Calu3 (cell line): ENCODE measurements at places on chromosomes 13 and 19.

GRCh38 chr13:71417205-71417604 lies 449.8 kb downstream of the DACH1 start:
- DNase-seq, result no peak

- DNase-seq, result no peak
These were observed 508.6 kb upstream of the KLHL1 start for GRCh38 chr13:70616847-70617246.

GRCh38 chr19:42495663-42496062 lies 32.6 kb downstream of the CEACAM1 start:
- DNase-seq, result no peak

GRCh38 chr19:49474542-49474924 lies 518 bp downstream of the FLT3LG start:
- no peak for DNase-seq

DNA sequence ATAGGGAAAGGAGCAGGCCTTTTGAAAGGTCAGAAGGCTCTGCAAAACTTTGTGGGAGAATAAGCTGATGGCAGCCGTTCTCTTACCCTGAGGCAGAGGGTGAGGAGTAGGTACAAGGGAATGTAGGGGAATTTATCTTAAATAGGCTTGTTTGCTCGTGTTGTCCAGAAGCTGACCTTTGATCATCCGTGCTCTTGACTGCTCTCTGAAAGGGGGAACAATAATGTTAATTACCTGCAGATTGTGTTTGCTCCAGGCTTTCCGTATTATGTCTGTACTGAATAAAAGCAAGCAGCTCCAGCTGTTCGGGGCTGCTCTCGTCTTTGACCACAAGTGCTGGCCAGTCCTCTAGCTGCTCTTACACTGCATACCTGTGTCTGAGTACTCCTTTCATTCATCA lies 116.3 kb downstream of the ZNF429 start:
- no peak for DNase-seq

DNA sequence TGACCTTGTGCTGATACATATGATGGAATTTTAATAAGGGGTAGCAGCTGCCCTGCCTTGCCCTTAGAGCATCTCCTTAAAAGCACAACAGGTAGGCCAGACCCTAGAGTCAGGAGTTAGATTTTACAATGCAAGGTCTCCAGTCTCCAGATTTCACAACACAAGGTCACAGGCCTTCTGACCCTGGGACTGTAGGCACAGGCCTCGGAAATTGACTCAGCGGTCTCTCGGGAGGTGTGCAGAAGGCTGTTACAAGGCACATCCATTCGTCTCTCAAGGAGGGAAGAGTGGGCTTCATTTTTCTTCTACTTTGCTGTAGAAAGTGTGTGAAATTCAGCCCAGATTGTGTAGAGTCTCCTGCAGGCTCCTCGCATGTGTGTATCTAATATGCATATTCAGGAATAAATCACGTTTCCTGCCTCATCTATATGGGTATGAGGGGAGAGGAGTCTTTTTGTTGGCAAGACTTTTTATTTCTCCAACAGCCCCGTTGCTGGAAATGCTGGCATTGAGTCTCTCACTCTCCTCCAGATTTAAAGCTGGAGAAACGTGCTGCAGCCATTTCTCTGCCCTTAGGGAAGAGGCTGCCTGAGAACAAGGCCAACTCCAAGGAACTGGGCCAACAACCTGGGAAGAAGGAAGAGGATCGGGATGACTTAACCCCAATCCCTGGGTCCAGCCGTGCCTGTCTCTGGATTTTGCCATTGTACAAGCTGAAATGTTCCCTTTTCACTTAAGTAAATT lies 24.5 kb downstream of the UQCRFS1 start:
- DNase-seq, result no peak

DNA sequence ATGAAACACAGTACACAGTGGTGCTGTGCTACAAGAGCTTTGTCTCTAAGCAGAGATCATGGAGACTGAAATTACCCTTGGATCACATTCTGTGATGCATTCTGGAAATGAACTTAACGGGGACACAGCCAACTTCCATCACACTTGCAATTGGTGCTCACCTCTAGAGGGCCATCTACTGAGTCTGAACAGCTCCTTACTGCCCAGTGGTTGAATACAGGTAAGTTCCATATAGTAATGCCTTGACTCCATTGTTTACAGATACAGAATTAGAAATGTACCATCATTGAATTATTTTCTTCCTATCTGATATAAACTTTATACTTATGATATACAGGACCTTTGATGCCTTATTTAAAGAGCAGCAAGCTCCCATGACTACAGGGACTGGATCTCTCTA lies 686.4 kb downstream of the PCDH9 start:
- DNase-seq, result no peak

GRCh38 chr13:49561062-49561410 lies 24.3 kb downstream of the RCBTB1 start:
- DNase-seq, result no peak

DNA sequence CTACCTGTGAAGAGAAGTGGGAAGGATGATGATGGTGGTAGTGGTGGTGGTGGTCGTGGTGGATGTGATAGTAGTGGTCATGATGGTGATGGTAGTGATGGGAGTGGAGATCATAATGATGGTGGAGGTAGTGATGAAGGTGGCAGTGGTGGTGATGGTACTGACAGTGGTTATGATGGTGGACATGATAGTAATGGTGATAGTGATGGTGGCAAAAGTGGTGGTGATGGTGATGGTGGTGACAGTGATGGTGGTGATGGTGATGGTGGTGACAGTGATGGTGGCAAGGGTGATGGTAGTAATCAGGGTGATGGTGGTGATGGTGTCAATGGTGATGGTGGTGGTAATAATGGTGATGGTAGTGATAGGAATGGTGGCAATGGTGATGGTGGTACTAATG lies 26.2 kb downstream of the MBD3L2B start:
- DNase-seq, result no peak
